ENCODE measurements at places on chromosomes 7 and 10.

GRCh38 chr10:70784016-70784415, 1.2 kb downstream of the TBATA start:
- no peak for DNase-seq

DNA sequence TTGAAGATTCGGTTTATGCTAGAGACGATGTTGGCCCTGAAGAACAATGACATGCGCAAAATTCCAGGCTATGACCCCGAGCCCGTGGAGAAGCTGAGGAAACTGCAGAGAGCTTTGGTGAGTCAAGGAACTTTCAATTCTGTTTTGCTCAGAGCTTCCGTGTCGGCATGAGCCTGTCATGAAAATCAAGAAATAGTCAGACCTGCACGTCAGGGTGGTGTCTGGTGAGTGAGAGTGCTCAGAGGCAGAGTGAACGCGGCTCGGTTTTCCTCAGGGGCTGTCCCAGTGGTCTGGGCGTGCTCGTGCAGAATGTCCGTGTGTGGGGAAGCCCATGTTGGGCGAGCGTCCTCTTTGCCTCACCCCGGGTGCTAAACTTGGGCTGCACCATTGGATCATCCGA, 12.6 kb downstream of the NOM1 start:
- no peak for DNase-seq

DNA sequence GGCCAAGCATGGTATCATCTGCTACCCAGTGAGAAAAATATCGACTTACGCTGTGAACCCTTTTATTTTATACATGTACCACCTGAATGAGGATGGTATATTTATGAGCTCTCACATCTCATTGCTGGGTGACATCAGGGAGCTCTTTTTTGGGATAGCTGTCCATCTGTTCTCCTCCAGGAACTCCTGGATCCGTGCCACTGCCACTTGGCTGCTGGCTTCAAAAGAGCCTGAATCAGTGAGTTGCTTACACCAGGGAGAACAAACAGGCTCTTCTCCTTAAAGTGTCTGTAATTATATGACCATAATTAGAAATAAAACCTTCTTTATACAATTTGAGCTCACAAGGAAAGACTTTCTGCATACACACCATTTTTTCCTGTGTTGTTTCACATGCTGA, 106.2 kb downstream of the KAT6B start:
- no peak for DNase-seq

DNA sequence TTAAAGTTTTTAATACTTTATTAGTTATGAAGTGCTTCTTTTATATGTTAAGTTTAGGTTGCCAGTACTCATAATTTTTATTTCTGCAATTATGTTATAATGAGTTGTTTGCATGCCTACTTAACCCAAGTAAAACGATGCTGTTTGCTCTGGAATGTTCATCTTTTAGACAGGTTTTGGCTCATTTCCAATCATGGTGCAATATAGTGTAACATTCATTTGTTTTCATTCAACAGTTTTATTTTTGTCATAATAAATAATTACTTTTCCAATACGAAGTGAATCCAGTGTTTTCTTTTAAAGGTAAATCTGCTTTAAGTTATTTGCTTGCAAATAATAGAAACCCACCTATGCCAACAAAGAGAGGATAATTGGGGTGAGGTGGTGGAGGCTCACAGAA, 22.1 kb downstream of the ARL5B start:
- no peak for DNase-seq

DNA sequence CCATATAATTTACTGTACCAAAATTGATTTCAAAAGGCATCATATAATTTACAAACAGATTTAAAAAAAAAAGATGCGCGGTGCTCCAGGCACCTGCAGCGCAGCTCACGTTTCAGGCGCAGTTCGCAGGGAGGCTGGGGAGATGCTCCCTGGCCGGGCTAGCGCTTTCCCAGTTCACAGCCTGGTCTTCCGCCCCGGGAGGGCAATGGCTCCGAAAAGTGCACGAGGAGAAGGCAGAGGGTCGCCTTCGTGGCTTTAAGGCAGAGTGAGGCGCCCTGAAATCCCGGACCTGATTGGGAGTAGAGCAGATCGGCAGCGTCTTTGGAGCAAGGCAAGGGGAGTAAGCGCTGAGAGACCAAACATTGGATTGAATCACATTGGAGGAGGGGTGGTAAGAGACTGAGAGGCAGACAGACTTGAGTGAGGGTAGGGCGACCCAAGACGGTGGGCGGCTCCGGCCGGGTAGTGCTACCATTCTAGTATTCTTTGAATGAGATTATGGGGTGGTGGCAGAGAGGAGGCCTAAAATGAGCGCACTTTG, 1.5 kb downstream of the NEUROG3 start:
- no peak for DNase-seq

- DNase-seq: no peak
These were observed 7.2 kb downstream of the CBLL1 start for GRCh38 chr7:107751113-107751512.

All from OCI-LY7 (cell line).